ENCODE measurements at places on chromosomes 3 and 15. TPM values are rescaled to one million over a fixed set of nuclear protein-coding genes. Genes with fewer than 3 reads are reported as not detected.

The BCL2A1 gene
- 12.9 TPM for total RNA-seq

The ADIPOQ gene
- total RNA-seq, result not detected

The GREM1 gene
- not detected for total RNA-seq

The SLC27A2 gene
- total RNA-seq, result 1.2 TPM
